ENCODE measurements at places on chromosomes 4 and X.

GRCh38 chr4:37726666-37727065 lies 40.5 kb upstream of the RELL1 start:
- DNase-seq, result peak; percentile 29

GRCh38 chr4:73538162-73538561 lies 56.6 kb downstream of the AFM start:
- no peak for DNase-seq

DNA sequence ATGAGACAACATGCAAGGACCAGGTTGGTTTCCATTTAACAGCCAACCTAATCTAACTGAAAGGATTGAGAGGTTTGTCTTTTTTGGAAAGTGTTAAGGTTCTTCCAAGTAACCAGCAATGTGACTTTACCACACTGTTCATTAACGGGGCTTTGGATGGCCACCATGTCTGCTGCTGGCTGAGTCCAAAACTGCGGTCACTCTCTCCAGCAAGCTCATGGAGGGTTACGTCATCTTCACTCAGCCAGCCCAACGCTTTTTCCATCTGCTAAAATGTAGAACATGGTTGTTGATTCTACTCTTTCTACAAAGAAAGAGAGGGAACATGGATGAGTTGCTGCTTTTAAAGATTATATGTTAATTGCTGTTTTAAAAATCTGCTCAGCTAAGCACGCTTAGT lies 11.0 kb downstream of the PKD2 start:
- peak; percentile 78 for DNase-seq

DNA sequence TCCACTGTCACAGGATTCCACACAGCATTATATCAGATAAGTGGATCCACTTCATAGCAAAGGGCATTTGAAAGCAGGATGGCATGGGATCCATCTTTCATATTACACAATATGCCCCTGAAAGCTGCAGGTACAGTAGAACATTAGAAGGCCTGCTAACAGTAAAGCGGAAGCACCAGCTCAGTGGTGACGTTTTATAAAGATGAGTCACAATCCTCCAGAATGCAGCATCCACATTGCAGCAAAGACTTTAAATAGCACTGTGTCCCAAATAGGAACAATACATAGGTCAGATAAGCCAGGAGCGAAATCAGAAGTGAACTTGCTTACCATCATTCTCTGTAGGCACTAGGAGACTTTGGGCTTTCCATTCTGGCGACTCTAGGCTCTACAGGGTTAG lies 609.5 kb upstream of the FAT1 start:
- DNase-seq, result no peak

- DNase-seq, result peak; percentile 35
Measured at GRCh38 chr4:76545226-76545884, 110.3 kb downstream of the SHROOM3 start.

DNA sequence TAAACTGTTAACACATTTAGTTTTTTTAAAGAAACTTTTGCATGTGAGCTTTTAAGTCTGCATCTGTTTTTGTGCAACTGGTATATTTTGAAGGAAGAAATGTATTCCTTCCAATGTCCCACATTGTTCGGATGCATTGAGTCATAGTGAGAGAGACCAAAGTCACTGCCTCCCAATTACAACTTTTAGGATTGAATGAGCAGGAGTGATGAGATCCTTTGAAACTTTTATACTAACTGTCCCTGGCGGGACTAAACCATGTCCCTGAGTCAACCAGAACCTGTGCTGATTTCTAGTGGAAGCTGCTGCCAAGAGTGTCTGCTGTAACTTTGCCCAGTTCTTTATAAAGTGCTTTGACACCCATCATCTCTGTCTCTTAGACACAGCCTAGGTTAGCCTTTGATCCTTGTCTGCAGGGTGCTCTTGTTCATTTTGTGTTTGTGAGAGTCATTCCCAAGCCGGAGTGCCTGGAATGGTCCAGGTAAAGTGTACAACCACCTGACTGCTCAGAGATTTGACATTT lies 122.7 kb downstream of the ZNF518B start:
- peak; percentile 15 for DNase-seq

DNA sequence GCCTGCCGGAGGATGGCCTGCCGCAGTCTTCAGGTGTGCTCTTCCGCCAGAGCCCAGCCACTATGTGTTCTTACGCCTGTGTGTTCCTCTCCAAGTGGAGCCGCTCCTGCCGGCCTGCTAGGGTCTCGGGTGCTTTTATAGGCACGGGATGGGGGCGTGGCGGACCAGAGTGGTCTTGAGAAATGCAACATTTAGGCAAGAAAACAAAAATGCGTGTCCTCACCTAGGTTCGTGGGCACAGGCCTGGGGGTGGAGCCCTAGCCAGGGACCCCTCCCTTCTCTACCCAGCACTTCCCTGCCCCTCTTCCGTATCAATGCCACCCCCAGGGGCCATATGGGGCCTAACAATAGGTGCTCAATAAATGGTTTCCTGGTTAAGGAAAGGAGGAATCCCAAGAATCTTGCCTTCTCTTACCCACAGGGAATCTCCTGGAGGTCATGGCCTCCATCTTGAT lies 34.4 kb upstream of the LRBA start:
- DNase-seq, result no peak

DNA sequence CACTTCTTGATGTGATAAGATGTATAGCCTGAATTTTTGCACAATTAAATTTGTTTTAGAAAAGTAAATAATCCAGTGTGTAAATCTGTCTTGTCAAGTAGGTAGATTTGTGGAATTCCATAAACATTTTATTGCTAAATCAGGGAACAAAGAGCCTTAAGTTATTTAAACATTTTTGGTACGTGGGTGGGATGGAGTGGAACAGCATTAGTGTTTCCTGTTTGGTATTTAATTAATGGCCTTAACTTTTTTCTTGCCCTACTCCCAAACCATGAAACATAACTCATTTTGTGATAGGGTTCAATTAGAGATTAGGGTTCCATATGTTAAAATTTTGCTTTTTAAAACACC lies 5.1 kb downstream of the NUDT9 start:
- no peak for DNase-seq

DNA sequence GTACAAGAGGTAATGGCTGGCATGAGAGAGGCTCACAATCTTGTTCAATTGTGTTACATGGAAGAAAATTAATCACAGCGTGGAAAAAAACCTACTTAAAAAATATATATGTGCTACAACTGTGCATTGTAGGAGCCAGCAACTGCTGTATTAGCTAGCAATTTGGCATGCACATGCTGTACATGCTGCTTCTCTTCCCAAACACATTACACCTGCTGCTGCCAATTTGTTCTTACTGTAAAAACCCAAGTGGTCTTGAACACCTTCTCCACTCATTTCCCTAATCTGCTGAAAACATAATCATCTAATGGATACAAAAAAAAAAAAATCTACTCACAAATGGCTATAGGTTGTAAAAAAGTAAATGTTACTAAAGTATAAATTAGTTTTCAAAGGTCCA lies 264.2 kb downstream of the INPP4B start:
- no peak for DNase-seq

- DNase-seq, result no peak
Measured at GRCh38 chr4:140799686-140800225, 43.6 kb upstream of the TBC1D9 start.

DNA sequence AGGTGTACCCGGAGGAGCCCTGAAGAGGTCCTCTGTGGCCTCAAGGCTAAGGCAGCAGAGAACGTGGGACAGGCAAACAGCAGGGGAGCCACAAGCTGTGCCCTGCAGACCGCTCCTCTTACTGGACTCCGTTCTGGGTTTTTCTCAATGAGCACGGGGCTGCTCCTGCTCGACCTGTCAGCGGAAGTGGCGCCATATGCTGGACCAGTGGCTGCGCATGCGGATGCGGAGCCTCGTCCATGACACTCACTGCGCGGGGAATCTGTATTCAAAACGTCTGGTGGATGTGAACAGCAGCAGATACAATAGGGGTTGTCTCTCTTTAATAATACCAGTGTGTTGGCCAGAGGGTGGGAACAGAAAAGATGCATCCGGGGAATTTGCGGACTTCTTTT lies 29.5 kb downstream of the REELD1 start:
- DNase-seq, result no peak

- peak; percentile 29 for DNase-seq
Measured at GRCh38 chrX:148530464-148531077, 30.2 kb downstream of the AFF2 start.

DNA sequence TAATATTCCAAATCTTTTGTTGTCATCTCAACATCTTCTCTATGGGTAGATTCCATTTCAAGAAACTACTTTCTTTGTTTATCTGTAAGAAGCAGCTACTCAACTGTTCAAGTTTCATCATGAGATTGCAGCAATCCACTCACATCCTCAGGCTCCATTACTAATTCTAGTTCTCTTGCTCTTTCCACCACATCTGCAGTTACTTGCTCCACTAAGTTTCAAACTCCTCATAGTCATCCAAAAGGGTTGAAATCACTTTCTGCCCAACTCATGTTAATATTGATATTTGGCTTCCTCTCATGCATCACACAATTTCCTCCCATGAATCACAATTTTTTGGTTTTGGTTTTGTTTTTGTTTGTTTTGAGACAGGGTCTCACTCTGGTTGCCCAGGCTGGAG lies 35.7 kb downstream of the ADH5 start:
- DNase-seq, result peak; percentile 20

DNA sequence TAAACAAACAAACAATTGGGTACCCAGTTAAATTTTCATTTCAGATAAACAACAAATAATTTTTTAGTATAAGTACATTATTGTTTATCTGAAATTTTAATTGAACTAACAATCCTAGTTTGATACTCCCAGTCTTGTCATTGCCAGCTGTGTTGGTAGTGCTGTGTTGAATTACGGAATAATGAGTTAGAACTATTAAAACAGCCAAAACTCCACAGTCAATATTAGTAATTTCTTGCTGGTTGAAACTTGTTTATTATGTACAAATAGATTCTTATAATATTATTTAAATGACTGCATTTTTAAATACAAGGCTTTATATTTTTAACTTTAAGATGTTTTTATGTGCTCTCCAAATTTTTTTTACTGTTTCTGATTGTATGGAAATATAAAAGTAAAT lies 2.9 kb downstream of the CXCL8 start:
- DNase-seq, result no peak

DNA sequence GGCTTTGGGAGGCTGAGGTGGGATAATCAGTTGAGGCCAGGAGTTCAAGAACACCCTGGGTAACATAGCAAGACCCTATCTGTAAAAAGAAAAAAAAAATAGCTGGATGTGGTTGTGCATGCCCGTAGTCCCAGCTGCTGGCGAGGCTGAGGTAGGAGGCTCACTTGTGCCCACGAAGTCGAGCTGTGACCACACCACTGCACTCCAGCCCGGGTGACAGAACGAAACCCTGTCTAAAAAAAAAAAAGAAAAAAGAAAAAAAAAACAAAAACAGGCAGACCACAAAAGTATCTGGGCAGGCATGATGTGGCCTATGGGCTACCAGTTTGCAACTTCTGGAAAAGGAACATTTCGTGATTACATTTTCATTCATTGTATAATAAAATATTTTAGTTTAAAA lies 38.1 kb upstream of the RASGEF1B start:
- no peak for DNase-seq

GRCh38 chr4:3302786-3303564 lies 10.2 kb downstream of the RGS12 start:
- DNase-seq, result no peak

DNA sequence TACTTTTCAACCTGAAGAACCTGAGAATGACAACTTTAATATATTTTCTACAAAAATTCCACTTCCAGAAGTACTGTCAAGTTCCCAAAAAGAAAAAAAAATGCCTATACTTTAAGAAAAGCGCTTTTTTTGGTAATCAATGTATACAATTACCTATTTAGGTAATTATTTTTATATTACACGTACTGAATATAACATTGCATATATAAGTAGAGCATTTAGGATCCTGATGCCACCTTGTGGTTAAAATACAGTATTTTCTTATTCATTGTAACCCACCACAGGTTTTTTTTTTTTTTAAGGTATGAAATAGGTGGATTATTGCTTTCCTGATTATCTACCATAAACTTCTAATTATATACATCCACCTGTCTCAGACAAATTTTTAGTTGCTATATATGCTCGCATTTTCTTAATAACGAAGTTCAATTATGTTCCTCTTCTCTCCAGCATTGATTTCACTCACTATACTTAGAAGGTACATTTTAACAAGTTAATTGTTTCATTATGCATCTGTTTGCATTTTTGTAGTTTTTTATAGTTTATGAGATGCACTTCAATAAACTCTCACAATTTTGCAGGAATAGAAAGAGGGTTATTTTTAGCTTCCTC lies 5.2 kb downstream of the MAP9 start:
- DNase-seq, result peak; percentile 30

DNA sequence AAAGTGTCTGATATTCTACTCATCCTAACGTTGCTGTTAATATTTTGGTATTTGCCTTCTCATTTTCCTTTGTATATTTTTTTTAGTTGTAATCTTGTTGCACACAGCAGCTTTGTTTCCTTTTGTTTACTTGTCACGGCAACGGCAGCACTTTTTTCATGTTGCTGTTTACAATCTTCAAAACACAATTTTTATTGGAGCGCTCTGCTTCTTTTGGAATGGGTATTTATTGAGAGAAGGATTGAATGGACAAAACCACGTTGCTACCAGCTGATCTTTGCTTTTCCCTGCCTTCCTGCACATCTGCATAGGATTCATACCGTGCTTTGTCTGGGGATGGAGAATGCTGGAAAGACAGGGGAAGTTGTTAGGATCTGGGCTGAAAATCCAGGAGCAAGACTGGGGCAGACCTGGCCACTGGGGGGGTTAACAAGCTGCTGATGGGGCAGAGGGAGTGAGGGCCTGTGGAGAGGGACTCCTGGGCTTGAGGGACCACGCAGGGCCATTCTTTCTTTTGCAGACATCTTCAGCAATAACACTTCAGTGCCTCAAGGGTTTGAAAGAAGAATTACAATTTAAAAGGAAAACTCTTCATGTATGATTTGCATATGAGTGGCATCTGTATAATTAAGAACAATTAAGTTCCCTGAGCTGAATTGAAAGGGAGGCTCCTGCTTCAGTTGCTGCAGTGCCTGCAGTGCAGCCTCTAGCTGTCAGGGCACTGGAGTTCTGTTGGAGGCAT lies 69.8 kb downstream of the TMEM131L start:
- DNase-seq, result peak; percentile 62

- DNase-seq, result no peak
Measured at GRCh38 chr4:2340272-2341061, 78.0 kb downstream of the ZFYVE28 start.

- DNase-seq, result peak; percentile 46
Measured at GRCh38 chrX:43644124-43644701, 11.9 kb upstream of the MAOA start.

DNA sequence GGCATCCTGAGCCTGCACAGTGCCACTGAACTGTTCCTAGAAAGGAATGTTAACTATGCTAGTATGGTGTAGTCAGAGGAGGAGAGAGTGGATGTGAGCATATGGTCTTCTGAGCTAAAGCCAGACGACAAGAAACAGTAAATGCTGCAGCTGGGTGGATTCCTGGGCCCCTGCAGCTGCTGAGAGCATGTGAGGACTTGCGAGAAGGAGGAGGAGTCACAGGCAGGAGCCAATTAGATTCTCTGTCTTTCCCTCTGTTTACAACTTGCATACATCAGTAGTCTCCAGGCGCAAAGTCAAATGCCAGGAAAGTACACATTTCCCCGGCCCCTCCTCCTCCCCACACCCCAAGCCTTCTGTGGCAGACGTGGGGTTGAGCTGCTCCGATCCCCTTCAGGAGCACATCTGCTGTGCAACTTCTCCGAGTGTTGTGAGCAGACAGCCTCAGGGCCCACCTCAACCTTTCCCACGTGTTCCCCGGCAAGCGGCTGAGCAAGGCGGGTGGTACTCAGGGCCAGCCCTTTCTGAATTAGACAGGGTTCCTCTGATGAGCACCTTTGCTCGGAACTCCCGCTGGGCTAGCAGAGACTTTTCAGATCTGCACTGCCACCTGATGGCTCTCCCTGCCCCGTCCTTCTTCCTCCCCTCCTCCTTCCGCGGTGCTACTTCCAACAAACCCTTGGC lies 108.7 kb upstream of the ATP6AP2 start:
- peak; percentile 89 for DNase-seq

Data from AG10803 (cell line).